ENCODE measurements at places on chromosomes 7 and 10.

DNA sequence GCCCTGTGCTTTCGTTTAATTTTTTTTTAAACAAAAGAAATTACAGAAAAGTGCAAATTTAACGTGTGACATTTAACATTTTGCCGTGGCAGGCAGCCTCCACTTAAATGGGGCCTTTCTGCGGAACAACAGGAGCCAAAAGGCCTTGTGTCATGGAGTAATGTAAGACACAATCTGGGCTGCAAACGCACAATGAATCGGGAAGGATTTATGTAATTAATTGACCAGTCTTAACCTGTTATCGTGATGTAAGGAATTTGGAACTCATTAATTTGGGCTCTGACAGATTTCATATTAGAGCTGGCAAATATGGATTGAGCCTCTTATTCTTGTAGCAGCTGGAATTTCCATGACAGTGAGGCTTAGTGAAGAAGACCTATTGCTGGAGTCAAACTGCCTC lies 86.4 kb downstream of the SNX10 start:
- no peak for DNase-seq

GRCh38 chr7:99461221-99461620 lies 4.7 kb downstream of the ATP5MF start:
- no peak for DNase-seq

GRCh38 chr10:61346796-61347413 lies 106.3 kb downstream of the TMEM26 start:
- no peak for DNase-seq

DNA sequence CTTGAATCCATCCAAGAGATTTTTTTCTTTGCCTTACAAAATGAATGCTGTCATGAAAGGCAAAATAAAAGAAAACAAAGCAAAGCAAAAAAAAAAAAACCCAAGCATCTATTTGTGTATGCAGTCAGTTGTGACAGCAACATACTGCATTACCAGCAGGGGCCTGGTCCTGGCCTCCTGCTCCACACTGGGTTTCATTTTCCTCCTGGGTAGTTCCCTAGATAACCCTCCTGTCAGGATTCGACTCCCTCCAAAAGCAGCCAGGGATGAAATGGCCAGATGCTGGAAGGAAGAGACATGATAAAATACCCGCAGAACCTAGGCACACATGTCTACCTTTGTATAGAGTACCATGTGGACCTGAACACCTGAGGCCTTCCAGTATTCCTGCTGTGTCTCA lies 148.6 kb downstream of the NRCAM start:
- no peak for DNase-seq

DNA sequence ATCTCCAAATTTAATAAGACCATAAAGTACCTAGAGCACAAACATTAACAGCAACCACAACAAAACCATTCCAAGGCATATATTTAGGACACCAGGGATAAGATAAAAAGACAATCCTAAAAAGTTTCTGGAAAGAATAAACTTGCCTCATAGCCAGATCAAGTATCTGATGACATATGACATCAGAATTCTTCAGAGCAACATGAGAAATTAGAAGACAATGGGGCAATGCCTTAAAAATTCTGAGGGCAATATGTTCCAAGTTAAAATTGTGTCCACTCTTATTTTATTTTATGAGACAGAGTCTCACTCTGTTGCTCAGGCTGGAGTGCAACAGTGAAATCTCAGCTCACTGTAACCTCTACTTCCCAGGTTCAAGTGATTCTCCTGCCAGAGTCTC lies 2.8 kb downstream of the EFCAB10 start:
- no peak for DNase-seq

- no peak for DNase-seq
These were observed 4.4 kb downstream of the ZNF32 start for GRCh38 chr10:43644252-43644651.

GRCh38 chr7:81600608-81601007 lies 169.2 kb downstream of the HGF start:
- no peak for DNase-seq

GRCh38 chr7:12640299-12641096 lies 46.9 kb upstream of the ARL4A start:
- no peak for DNase-seq

GRCh38 chr10:113960617-113961181 lies 83.0 kb upstream of the ADRB1 start:
- no peak for DNase-seq

- DNase-seq = no peak
These were observed 4.1 kb downstream of the ACBD7 start for GRCh38 chr10:15084502-15084922.

DNA sequence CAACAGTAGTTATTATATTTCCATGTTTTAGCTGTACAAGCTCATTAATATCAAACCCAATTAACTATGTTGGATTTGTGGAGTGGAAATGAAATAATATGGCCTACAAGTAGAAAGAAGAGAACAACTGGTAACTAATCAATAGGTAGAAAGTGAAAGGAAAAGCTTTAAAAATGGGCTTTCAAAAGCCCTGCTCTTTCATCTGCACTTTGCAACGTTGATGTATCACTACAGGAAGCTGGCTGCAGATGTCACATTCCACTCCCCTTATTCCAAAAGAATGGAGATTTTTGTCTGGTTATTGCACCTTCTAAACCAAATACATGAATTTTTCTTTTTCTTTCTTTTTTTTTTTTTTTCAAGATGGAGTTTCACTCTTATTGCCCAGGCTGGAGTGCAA lies 11.7 kb upstream of the MKI67 start:
- DNase-seq = no peak

GRCh38 chr7:42319631-42320030 lies 82.6 kb upstream of the GLI3 start:
- no peak for DNase-seq

GRCh38 chr7:128739990-128740682 lies 977 bp downstream of the CALU start:
- no peak for DNase-seq

DNA sequence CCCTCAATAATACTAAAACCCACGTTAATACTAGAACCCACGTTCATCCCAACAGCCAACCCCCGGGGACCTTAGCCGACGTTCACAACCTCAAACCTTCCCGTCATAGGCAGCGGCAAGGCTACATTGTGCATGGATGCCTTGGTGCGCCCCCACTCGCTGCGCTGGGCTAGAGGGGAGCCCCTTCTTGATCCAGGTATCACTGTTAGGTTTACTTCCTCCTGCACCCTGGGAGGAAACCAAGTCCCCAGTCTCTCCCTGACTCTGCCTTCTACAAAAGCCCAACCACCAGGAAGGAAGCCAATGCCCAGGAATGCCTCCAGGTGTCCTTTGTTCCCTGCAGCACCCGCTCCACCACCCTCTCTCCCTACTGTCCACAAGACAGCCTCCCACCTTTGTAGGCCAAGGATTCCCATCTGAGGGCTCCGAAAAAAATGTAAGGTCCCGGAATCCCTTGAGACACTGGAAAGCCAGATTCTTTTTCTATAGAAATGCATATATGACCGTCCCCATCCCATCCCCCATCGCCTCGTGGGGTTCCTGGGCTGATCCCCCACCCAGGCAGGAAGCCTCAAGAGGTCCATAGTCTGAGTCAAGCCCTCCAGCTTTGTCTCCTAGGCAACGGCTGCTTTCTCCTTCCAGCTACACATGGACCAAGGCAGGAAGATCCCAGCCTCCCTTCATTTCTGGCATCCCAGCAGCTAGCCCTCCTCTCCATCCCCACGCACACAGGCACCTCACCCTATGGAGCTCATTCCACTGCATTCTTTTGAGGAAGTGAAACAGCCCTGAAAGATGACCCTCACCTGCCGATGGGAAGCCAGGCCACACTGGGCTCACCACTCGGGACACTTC lies 25.2 kb downstream of the CTBP2 start:
- no peak for DNase-seq
